ENCODE measurements at places on chromosomes 1 and 21. TPM values are rescaled to one million over a fixed set of nuclear protein-coding genes. Genes with fewer than 3 reads are reported as not detected.

Gene LRRC8B
- 4.0 TPM for total RNA-seq

Gene LCE1B
- total RNA-seq = not detected

Gene ELF3
- total RNA-seq = 288 TPM

Gene DFFA
- 26.6 TPM for total RNA-seq

Gene ZBTB37
- 1.1 TPM for total RNA-seq

Measured in A549 treated with CORT108297 at 1 μM for 4 hours (cell line).